ENCODE measurements at places on chromosomes 2 and 18.

DNA sequence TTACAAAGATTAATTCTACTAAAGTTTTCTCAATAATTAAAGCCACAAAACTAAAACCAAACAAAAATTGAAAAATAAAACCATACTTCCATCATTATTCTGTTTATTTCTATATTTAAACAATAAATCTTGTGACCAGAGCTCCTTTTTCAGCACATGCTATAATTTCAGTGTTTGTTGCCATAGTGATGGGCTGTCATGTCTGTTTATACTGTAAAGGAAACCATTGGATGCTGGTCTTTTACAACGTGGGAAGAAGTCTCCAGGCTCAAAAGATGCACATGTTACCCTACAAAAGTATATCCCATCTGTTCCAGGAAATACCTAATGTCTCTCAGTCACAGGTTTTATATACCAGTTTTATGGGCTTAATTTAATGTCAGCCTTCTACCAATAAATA, 100.1 kb upstream of the MC2R start:
- no peak for DNase-seq

DNA sequence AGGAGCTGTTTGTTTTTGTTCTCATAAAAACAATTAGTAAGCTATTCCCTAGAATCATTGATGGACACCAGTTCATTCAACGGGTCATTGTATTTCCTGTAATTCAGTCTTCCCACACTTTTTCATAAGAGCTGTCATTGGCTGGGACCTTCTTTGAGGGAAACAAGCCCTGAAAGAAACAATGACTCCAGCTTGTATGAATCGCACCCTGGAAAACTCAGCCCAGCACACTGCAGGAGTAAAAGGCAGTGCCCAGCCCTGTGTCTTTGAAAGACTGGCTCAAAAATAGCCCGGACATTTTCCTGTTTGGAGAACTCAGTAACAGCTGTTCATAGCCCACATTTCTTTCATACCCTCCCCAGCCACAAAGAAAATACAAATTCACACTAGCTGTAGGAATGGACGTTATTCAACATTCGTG, 81.5 kb downstream of the NCKAP5 start:
- no peak for DNase-seq

DNA sequence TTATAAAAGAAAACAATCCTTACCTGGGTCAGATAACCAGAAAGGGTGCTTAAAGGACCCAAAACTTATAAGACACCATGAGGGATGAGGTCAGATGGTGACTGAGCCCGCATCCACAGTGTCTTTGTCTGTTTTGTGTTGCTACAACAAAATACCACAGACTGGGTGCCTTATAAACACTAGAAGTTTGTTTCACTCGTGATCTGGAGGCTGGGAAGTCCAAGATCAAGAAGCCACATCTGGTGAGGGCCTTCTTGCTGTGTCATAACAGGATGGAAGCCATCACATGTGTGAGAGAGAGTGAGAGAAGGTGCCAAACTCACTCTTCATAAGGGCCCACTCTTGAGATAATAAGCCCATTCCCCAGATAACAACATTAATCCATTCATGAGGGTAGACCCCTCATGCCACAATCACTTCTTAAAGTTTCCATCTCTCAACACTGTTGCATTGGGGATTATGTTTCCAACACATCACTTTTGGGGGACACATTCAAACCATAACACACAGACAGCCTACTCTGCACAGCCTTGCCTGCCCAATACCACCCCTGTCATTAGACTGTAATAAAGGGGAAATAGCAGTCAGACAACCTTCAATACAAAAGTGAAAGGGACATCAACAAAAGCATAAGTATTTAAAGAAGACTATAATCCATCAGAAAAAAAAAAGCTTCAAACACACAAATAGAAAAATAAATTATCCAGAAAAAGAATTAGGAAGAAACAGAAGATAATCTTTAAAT, 249.8 kb downstream of the ANAPC1 start:
- no peak for DNase-seq

- DNase-seq: no peak
These were observed 27.2 kb downstream of the MARCO start for GRCh38 chr2:118968961-118969733.

DNA sequence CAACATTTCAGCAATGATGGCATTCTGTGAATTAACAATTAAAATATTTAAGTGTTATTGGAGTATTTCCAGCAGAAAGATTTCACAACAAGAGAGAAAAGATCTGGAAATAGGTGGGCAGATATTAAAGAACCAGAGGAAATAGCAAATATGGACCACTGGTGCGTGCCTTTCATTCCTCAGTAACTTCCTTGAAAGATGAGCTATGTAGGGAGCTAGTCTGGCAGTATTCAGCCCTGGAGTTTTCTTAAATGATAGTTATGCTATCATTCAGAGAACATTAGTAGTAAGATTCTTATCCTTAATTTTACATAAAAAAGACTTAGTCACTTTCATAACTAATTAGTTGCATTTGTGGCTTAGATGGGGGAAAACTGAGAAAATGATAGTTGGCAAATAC, 41.5 kb downstream of the TANC1 start:
- DNase-seq: peak; percentile 54

GRCh38 chr2:71457923-71458322, 4.6 kb downstream of the DYSF start:
- no peak for DNase-seq

DNA sequence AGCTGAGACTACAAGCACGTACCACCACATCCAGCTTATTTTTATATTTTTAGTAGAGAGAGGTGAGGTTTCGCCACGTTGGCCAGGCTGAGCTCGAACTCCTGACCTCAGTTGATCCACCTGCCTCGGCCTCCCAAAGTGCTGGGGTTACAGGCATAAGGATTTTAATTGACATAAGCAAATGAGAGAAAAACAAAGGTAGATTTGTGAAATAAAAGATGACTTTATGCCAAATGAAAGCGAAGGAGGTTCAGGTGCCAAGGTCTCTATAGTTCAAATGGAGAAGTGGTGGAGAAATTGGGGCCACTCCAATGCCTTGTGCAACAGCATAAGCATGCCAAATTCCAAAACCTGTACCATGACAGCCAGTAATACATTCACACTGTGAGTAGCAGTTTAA, 180.6 kb downstream of the MREG start:
- DNase-seq: peak; percentile 16

- no peak for DNase-seq
These were observed 22.2 kb downstream of the PDIA6 start for GRCh38 chr2:10790228-10790973.

DNA sequence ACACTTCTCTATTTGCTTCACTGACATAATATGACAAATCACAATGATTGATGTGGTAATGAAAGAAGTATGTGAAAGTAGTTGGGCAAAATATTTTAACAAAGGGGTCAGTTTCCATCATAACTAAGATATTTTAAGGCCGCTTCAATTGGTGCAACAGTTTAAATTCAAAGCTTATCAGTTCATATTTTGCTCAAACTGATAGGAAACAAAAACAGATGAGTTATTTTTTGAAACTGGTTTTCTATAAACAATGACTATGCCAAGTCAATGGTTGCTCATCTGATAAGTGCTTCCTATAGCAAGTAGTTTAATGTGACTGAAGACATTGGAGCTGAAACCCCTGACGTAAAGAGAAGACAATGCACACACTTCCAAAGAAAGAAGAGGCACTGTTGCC, 1290.7 kb downstream of the SUCLG1 start:
- no peak for DNase-seq

DNA sequence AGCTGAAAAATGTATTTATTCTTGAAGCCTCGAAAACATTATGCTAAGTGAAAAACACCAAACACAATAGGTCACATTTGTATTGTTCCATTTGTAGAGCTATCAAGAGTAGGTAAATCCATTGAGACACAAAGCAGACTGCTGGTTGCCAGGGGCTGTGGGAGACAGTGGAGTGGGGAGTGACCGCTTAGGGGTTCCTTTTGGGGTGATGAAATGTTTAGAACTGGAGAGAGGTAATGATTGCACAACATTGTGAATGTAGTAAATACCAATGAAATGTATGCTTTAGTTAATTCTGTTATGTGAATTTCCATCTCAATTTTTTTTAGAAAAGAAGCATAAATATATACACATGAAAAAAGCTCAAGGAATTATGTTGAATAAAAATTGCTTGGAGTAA, 15.8 kb downstream of the KCTD18 start:
- DNase-seq: no peak

DNA sequence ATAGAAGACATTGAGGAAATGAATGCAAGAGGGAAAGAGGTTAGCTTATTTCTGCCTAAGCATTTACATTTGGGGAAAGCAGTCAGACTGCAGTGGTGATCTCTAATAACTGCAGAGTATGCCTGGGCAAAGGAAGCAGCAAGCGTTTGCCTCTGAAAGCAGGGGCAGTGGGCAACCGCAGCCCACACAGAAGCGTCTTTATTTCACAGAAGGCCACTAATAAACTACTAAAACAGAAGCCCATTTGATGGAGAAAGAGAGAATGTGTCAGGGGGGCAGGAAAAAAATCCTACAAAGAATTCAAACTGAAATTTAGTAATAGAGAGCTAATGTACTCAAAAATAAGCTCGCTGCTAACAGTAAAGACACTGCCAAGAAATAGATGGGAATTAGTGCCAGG, 53.1 kb downstream of the LRRTM4 start:
- DNase-seq: no peak

- no peak for DNase-seq
These were observed 1802.2 kb upstream of the PIK3C3 start for GRCh38 chr18:40152859-40153258.

DNA sequence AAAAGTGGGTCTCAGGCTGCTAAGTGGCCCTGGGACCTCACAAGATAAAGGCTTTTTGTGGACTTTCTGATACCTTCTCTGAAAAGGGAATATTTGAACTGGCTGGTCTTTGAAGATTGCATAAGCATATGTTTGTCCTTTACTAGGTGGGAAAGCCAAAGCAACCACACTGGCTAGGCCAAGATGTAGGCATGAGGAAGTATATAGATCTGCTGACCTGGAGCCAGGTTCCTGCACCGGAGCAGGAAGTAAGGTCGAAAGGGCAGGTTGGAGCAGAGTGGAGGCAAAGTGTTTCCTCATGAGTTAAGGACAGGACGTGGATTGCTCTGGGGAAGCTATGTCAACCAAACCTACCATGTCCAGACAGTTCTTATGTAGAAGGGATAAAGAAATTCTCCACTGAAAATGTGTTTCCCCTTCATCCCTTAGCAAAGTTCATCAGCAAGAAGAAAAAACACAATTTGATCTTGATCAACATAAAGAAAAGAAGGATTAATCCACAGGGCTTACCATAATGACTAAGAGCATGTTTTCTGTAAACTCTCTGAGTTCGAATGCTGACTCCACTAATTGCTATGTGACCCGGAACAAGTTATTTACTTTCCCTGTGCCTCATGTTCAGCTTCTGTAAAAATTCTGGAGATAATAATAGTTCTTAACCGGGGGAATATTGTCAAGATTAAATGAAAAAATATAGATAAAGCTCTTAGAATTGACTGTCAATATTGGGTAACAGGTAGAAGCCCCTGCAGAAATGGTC, 156.1 kb upstream of the SRD5A2 start:
- no peak for DNase-seq

DNA sequence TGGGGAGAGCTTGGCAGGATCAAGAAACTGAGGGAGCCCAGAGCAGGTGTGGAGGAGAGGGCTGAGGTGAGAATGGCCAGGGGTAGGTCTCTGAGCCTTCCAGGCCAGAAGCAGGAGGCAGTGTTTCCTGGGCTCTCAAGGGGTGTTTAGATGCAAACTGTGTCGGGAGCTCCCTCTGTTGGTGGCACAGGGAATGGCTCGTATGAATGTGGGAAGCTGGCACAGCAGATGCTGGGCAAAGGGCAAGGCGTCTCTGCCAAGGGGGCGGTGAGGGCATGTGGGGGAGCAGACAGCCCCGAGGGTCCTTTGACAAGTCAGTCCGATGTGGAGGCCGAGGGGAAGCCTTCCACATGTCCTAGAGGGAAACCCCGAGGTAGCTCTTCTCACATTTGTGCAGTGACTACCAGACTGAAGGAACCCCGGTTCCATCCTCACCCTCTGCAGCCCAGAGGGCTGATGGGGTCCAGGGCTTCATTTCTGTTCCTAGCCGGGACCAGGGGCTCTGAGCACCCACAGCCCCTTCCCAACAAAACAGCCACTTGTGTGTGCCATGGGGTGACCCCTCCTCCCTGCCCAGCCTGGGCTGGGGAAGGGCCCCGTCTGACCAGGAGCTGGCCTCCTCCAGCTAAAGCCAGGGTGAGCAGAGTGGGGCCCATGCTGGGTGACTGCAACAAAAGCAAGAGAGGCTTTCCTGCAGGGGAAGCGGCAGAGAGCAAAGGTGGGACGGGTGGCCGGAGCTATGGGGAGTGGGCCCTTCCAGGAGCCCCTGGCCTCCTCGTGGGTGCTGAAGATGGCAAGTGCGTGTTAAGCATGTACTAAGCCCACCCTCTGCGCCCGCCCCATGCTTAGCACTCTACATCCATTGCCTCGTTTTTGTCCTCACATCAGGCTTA, 103.4 kb downstream of the SEPTIN10 start:
- peak; percentile 90 for DNase-seq

DNA sequence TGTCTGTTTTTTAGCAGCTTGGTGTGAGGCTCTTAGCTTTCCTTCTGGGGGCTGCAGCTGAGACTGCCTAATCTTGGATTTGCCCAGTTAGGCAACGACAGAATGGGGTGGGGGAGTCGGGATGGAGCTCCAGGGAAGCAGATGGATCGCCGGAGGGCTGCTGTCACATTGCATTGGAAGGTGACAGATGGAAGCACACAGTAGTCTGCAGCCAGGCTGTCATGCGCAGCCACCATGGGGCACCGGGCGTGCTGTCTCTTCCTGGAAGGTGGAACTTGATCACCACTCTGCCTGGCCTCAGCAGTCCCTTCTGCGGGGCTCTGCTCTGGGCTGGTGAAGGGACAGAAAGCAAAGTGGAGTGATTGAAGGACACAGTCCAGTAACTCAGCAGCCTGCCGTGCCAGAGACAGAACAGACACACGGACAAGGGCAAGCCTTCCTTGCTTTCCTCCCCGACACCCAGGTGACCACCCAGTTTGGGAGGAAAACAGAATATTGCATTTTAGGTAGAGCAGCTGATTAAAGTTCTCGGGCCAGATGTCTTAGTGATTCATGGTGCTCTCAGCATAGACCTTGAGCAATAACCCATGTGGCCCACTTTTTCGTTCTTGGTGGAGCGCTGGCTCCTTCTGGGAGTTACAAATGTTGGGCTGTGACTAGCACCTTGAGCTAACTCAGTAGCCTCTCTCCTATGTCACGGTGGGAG, 40.9 kb downstream of the RNF144A start:
- no peak for DNase-seq

GRCh38 chr2:47313141-47313691, 89.7 kb upstream of the MSH2 start:
- no peak for DNase-seq

DNA sequence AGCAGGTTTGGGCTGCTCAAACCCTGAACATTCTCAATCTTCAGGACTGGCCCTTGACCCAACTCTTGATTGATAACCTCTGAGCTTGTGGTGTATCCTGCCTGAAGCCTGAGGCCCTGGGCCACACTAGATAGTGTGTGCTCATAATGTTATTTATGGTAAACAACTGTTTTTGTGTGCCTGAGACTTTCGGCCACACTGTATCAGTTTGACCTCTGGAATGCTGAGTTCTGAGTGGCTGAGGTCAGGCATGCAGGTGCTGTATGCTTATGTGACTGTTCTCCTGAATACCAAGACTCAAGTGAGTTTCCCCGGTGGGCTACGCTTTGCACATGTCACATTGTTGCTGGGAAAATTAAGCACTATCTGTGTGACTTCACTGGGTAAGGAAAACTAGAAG, 82.2 kb upstream of the RMP24 start:
- DNase-seq: no peak
